ENCODE measurements at places on chromosomes 16 and 17. TPM values are rescaled to one million over a fixed set of nuclear protein-coding genes. Genes with fewer than 3 reads are reported as not detected.

ACSM5 gene
- not detected for total RNA-seq

INCA1 gene
- 1.5 TPM for total RNA-seq

SCARF1 gene
- 2.1 TPM for total RNA-seq

MARCHF10 gene
- total RNA-seq, result 0.39 TPM

GRCh38 chr16:22184615-22184968 is 21.5 kb upstream of the EEF2K start:
- DNase-seq, result peak; percentile 35

- DNase-seq, result no peak
Measured at GRCh38 chr17:33925649-33926048, 329.4 kb upstream of the CCL2 start.

DNA sequence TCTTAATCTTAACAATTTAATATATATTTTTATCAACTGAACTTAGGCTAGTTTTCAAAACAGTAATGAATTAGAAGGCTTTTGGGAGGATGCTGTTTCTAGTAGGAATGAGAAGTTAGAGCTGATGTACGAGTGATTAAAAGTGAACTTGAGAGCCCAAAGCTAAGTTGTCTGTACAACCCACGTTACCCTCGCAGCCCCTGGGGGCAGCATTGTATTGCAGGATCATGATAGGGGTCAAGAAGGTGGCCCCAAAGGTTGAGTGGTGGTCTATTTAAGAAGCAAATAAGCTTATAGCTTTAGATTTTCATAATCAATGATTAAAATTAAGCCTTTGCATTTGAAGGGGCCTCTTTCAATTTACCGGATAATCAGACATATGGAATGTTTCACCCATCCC is 33.7 kb upstream of the ALDH3A2 start:
- DNase-seq, result no peak

DNA sequence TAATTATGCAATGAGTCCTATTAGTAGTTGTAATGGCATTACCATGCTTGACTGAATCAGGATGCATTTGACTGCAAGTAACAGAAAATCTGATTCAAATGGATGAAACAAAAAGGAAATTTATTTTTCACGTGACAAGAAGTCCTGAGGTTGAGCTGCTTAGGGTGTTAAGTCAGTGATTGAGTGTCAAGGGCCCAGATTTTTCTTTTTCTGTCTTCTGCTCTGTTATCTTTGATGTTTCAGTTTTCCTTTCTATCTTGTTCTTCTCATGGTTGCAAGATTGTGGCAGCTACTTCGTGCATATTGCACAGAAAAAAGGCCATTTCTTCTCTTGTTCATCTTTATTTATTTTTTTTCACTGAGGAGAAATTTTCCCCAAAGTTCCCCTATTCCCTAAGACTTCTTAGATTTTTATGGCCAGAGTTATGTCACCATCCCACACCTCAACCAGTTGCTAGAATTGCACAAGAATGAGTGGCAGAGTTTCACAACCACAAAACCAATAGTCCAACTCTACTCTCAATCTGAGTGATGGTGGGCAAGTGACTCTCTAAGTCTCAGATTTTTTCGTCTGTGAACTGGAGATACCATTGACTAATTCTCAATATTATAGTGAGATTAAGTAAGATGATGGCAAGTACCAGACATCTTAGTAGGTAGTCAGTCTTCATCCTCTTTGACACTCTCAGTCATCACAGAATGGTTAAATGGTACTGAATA is 15.7 kb upstream of the GPR139 start:
- no peak for DNase-seq

GRCh38 chr16:52367821-52368220 is 179.1 kb downstream of the TOX3 start:
- no peak for DNase-seq

- peak; percentile 46 for DNase-seq
Measured at GRCh38 chr16:78925083-78925767, 675.3 kb downstream of the MAF start.

GRCh38 chr17:78972507-78973105 is 7.1 kb downstream of the LGALS3BP start:
- DNase-seq, result no peak

DNA sequence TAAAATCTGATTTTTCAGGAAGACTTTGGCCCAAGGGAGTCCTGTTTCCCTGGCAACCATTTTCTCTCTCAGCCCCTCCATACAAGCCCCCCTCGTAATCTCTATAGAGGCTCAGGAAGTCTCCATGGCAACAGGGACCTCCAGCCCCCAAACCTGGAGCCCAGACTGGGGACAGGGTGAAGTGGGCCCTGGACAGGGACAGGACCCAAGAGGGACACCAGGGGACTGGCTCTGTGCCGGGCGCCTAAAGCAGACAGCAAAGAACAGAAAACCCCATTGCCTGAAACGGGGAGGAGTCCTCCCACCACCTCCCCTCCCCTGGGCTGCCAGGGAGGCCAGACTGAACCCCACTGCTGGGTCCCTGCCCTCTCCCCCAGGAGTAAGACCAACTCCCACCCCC is 40.6 kb downstream of the CPNE2 start:
- no peak for DNase-seq

GRCh38 chr17:57675427-57676387 is 69.4 kb downstream of the CCDC182 start:
- DNase-seq, result peak; percentile 20

GRCh38 chr17:44794851-44795413 is 35.2 kb downstream of the GJC1 start:
- no peak for DNase-seq

- DNase-seq, result peak; percentile 94
Measured at GRCh38 chr17:17812211-17813054, 24.4 kb downstream of the SREBF1 start.

DNA sequence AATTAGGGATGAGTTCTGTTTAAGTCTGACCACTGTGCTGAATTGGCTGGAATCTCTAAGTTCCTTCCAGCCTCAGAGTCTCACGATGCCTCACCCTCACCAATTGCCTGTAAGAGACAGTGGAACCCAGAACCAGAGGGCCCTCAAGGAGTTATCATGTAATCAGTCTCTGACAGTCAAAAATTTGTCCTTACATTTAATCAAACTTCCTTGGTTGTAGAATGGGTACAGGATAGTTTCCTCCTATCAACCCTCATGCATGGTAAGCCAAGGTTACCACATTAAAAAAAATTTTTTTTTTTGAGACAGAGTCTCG is 83.2 kb downstream of the CDK5R1 start:
- no peak for DNase-seq

GRCh38 chr16:68235108-68235886 is 630 bp downstream of the ESRP2 start:
- DNase-seq, result peak; percentile 64

GRCh38 chr16:47426806-47427205 is 34.1 kb downstream of the ITFG1 start:
- DNase-seq, result no peak

GRCh38 chr16:89357055-89357816 is 133.1 kb downstream of the ANKRD11 start:
- DNase-seq, result peak; percentile 66

Measured in H9 (cell line).